ENCODE measurements at places on chromosomes 2 and 18.

DNA sequence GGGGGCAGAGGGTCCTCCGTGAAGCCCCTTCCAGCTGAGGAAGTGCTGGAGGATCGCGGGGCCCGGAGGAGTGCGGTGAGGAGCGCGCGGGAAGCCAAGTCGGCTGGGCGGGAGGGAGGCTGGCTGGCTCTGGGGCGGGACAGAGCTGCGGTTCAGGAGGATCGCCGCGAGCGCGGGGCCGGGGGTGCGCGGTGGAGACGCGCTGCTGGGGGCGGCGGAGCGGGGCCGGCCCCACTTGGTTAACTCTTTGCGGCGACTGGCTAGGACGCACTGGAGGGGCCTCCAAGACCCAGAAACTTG is 464 bp downstream of the CYBRD1 start:
- DNase-seq, result peak; percentile 31

GRCh38 chr2:18149660-18150246 is 271.3 kb downstream of the KCNS3 start:
- no peak for DNase-seq

GRCh38 chr2:218329826-218330593 is 26.6 kb upstream of the CATIP start:
- DNase-seq, result no peak

DNA sequence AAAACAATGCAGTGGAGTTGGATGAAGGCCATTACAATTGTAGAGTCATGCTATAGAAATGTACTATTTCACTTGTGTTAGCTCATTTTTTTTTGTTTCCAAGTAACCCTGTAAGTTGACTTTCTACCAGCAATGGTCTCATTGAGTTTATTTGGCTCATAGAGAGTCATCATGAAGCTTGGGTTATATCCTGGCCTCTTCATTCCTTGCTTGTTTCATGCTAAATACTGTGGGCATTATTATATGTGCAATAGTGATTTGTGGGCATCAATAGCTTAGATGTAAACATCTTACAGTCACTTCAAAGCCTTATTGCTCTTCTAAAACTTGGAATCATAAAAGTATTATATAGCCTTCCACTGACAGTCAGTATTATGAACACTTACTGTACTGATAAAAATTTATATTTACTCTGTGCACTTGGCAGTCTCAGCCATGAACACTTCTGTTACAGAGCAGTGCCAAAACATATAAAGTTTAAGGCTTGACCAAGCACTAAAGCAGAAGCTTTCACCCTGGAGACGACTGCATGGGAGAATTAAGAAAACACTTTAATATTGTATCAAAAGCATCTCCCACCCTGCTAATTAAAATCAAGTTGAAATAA is 751.2 kb downstream of the SATB2 start:
- no peak for DNase-seq

- DNase-seq, result no peak
These were observed 13.2 kb upstream of the SLC25A52 start for GRCh38 chr18:31773774-31774476.

- no peak for DNase-seq
These were observed 126.2 kb upstream of the CAPN13 start for GRCh38 chr2:30933496-30933895.

GRCh38 chr2:102013206-102014040 is 21.7 kb downstream of the IL1R2 start:
- no peak for DNase-seq

DNA sequence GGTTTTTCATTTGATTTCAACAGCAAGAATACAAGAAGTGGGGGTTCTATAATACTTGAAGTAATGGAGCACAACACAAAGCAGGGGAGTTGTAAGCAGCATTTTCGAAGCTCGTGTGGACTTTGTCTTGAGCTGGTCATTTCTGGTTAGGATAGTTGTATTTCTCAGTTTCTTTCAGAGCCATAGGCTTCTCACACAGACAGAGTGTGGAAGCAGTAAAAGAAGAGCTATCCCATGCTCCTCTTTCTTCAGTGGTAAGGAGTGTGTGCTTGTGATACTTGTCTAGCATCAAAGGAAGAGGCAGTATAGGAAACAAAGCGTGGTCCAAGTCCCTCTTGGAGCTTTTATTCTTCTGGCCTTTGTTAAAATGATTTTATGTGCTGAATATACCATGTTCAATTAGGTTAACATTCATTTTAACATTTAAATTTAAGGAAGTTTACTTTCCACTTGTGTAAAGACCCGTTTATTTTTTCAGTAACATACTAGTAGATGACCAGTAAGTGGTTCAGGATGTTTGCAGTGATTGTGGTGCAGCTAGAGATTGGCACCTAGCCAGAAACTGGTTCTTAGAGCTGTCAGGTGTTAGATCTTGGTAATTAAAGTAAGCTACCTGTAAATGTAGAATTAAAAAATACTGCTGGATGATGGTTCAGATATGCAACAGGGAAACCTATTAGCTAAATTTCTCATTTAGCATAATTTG is 14.6 kb downstream of the CCNYL1 start:
- DNase-seq, result no peak

- no peak for DNase-seq
These were observed 149.6 kb downstream of the LAMA3 start for GRCh38 chr18:23838801-23839366.

- no peak for DNase-seq
These were observed 10.6 kb upstream of the CHRNA1 start for GRCh38 chr2:174774886-174775285.

DNA sequence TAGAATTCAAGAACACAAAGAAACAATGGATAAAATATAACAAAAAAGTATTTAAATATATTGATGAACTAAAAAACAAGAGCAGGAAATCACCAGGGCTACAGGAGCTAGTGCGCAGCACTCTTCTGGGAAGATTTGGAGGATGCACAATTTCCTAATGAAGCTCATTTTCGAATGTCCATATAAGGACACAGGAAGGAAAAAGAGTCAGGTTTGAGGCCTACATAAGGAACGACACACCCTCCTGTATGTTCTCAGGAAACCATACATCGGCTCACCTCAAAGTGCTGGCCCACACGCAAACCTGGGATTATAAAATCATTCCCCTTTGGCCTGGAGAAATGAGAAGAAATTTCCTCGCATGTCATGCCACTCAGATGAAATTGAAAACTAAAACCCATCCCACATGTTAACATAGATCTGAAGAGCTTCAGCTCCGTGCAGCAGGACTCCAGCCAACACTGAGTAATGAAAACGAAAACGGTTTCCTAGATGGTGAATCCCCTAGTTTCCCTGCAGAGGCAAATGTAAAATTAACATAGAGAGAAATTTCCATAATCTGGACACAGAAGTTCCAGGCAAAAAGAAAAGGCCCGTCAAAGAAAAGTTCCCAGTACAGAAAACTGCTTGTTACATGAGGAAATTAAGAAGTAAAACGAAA is 825.8 kb downstream of the SOCS6 start:
- DNase-seq, result no peak

GRCh38 chr2:24046930-24047702 is at the start of gene WDCP:
Gene WDCP (minus strand): TSS chr2:24047391. CDS start chr2:24039494, 7,897 bp downstream.
- DNase-seq, result peak; percentile 99

- no peak for DNase-seq
These were observed 75.8 kb downstream of the ACTR3 start for GRCh38 chr2:113965644-113966043.

- DNase-seq, result no peak
These were observed 3.1 kb downstream of the TWIST2 start for GRCh38 chr2:238851026-238851425.

- DNase-seq, result peak; percentile 61
These were observed 20.8 kb upstream of the SOS1 start for GRCh38 chr2:39141334-39142271.

GRCh38 chr2:96527286-96528005 is 9.1 kb upstream of the ARID5A start:
- DNase-seq, result no peak

DNA sequence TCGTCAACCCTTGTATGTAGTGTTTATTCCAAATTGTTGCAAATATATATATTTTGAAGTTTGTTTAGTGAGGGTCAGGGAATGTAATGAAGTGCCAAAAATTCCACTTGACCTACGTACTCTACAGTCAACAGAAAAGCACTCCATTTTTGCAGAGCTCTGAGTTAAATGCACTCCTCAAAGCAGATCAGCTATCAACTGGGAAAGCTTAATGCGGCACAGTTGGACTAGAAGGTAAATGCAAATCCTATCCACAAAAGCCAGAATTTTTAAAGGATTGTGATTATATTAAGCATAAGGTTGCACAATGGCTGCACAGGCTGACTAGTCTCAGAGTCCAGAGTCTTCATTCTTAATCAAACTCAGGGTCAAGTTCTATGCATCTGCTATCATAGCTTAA is 577.1 kb downstream of the ARHGAP15 start:
- no peak for DNase-seq

GRCh38 chr2:128180031-128180430 is 89.0 kb downstream of the UGGT1 start:
- DNase-seq, result no peak

DNA sequence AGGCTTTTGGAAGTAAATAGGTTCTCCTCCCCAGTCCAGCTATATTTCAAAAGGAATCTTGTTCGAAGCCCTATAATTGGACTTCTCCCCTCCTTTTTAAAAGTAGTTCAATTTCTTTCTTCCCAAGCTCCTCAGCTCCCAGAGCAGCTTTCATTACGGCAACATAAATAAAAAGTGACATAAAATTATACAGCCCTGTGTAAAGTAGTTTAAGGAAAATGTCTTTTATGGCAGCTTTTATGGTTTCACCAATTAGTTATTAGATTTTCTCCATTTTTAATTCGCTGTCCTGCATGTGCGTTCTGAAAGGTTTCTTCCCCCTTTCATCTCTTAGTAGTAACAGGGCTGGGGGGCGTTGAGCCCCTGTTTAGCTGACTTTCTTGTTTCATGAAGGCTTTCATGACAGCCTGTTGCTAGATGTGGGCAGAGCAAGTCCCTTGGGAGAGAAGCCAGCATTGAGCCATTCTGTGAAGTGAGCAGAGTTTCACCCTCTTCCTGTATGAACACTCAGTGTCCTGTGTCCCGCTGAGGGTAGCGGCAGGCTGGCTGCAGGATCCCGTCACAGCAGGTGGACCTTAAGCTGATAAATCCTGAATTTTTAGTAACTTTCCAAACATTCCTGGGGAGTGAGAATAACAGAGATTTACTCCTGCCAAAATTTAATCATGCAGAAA is 229.7 kb upstream of the SPRED2 start:
- DNase-seq, result no peak

GRCh38 chr2:221145396-221145795 is 426.7 kb downstream of the EPHA4 start:
- no peak for DNase-seq

DNA sequence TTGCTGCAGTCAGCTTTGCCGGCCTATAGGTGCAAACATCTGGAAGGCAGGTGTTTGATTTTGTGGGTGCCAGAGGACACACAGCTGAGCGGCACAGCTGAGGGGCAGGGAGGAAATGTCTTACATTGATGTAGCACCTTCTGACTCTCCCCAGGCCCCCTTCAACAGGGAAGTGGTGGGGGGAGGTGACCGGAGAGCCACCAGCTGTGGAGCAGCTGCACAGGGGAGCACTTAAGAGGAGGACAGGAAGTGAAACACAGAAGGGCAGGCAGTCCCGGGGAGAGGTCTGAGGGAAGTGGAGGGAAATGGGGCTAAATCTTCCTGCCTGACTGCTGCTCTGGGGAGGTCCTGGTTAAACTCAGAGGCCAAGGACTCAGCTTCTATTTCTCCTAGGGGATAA is 409.1 kb downstream of the TNS1 start:
- DNase-seq, result no peak

- DNase-seq, result no peak
These were observed 23.1 kb upstream of the SLC39A10 start for GRCh38 chr2:195633974-195634373.

DNA sequence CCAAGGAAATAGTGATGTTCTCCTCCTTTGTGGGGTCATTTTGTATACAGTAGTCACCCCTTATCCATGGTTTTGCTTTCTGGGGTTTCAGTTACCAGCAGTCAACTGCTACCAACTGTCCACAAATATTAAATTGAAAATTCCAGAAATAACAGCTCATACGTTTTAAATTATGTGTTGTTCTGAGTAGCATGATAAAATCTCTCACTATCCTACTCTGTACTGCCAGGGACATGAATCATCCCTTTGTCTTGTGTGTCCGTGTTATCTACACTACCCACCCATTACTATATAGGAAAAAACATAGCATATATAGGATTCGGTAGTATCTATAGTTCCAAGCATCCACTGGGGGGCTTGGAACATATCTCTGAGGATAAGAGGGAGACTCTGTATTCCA is 120.9 kb upstream of the DCC start:
- no peak for DNase-seq

DNA sequence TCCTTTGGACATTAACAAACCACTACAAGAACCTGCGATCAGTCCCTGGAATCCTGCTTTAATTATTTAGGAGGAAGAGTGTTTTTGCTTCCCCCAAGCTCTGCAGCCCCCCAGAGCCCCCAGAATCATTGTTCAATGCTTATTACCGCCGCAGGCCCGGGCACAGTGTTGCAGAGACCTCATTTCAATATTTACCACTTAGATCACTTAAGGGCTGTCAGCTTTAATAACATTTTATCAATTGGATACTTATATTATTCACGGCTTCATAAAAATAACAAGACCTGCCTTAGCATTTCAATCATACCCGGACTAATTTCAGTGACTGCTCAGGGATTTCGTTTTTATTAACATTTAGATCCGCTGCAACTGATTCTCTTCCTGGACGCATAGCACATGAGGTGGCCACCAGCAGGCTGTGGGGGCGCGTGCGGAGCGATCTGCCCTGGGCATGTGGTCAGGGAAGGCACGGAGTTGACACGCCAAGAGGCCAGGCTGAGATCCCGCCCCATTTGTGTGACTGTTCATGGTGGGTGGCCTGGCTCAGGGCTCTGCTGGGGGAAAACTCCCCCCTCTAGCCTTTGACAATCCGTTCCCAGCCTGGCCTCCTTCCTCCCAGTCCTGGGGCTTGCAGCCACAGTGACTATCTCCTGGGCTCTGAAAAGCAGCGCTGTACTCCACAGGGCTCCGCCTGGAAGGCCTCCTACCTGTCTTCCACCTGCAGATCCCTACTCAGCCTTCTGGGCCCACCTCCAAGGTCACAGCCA is 267.6 kb downstream of the SRBD1 start:
- no peak for DNase-seq

DNA sequence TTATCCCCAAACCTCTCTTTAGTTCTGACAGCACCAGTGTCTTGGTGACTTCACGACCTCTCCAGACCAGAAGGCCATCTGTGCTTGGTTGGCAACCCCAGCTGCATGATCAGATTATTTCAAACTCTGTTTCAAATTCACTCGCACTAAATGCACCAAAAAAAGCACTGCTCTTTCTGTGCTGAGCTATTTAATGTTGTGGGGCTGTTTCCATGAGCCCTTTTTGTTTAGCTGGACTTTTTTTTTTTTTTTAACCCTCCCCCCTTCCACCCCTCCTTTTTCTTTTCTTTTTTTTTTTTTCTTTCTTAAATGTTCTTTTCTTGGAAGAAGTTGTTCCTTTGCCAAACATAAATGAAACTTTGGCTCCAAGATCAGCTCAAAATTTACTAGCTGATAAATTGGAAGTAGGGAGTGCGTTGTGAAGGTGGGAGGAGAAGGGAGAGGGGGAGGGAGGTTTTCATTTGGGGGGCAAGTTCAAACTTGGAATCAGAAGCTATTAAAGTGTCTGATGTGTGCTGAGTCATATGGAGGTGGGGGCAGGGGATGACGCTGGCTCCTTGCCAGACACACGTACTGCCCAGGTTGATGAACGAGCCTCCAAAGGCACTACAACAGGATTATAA is 543.0 kb upstream of the TNP1 start:
- peak; percentile 55 for DNase-seq

GRCh38 chr2:161962160-161962559 is 111.9 kb downstream of the DPP4 start:
- no peak for DNase-seq

GRCh38 chr2:118842661-118843482 is 4.6 kb downstream of the EN1 start:
- no peak for DNase-seq
